ENCODE measurements at places on chromosomes 1 and 21.

- no peak for DNase-seq
These were observed 29.6 kb downstream of the LHX4 start for GRCh38 chr1:180259431-180260338.

DNA sequence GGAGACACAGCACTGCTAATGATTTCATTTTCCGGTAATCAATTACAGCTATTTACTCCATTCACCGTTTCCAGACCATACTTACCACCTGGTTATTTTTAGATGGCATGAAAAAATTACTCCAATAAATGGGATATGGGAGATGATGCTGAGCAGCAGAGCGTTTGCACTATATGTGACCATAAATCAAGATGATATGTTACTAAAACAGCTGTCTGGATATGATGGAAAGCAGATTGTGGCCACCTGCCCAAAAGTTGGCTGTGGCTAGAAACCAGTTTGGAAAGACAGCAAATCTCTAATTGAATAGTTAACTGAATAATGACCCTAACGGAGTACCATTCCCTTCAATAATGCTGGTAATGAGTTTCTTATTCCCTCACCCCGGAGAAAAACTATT lies 22.5 kb upstream of the KCTD3 start:
- DNase-seq, result no peak

DNA sequence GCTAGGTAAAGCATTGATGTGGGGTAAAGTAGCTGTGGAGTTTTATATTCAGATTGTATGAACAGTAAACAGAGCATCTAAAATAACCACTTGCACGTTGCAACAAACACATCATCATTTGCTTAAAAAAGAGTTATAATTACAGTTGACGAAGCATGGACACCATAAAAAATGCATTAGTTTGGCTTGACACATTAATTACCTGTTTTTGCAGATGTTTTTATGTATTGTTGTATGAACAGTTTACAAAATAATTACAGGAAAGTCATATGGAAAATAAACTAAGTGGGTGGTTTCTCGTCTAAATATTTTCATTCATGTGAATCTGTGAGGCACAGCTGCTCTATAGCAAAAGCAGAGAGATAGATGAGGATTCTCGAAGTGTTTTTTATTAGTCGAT lies 108.3 kb downstream of the RPS6KC1 start:
- DNase-seq, result no peak

DNA sequence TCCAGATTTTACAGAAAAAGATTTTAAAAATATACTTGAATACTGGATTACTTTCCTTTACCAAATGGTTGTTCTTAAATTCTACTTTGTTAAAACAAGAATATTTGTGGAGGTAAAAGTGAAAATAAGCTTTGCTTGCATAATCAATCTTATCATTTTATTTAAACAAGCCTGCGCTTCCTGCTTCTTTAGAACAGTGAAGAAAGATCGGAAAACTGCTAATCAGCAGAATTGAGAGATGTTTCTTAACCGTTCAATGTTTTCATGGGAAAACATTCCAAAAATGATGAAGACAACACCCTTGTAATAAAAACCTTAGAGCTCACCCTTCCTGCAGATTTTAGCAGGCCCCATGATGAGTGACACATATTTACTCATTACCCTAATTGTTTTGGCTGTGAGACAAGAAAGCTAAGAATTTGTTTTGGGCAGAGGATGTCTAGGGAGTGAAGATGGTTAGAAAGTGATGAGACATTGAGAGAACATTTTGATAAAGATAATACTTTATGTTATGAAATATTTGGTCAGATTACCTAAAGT lies 72.6 kb downstream of the TPR start:
- no peak for DNase-seq

DNA sequence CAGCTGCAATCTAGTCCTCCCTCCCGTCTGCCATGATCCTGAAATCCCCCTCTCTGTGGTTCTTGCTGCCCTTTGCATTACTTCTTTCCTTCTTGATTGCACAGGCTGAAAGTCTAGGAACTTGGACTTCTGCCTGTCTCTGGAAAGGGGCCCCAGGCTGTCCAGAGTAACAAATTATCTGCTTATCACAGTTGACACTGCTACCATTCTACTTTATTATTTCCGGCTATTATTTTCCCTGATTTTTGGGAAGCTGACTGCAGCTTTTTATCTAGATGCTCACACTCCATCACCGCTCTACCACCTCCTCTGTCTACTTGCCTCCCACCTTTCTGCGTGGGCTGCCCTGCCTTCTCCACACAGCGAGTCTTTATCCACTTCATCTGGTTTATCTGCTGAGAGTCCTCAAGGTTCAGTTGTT lies 202.1 kb upstream of the PLXNA2 start:
- no peak for DNase-seq

GRCh38 chr1:214224611-214225354 lies 56.2 kb upstream of the SMYD2 start:
- DNase-seq, result no peak

GRCh38 chr1:118944133-118944532 lies 44.0 kb downstream of the TBX15 start:
- no peak for DNase-seq
